Activated CD8-positive, alpha-beta memory T cell treated with anti-CD3 and anti-CD28 coated beads, Interleukin-2, amount 10 ng/mL, durations not matched to agents 7 days and 5 days (primary cell): ENCODE measurements at places on chromosomes 12 and 14. TPM values are rescaled to one million over a fixed set of nuclear protein-coding genes. Genes with fewer than 3 reads are reported as not detected.

DNA sequence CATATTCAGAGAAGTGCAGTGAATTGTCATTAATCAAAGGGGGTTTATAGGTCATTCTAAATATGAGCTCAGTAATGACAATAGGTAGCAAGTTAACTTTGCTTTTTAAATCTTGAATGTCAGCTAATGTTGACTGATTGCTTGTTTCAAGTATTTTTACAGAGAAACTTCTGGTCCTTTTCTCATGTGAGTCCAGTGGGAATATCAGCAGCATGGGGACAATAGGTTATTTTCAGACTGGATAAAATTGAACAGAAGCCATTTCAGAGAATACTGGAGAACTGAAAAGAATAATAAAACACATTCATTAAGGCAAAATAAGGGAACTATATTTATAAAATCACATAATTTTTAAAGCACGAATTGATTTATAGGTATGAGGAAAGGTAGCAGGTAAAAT lies 78.7 kb downstream of the FUT8 start:
- H3K4me3 ChIP-seq: no peak overlapping the region
- H3K27me3 ChIP-seq: no peaks in the 10 kb centered on the region
- no peak for DNase-seq
- H3K4me1 ChIP-seq: peaks cover 20% of the 10 kb centered on the region

DNA sequence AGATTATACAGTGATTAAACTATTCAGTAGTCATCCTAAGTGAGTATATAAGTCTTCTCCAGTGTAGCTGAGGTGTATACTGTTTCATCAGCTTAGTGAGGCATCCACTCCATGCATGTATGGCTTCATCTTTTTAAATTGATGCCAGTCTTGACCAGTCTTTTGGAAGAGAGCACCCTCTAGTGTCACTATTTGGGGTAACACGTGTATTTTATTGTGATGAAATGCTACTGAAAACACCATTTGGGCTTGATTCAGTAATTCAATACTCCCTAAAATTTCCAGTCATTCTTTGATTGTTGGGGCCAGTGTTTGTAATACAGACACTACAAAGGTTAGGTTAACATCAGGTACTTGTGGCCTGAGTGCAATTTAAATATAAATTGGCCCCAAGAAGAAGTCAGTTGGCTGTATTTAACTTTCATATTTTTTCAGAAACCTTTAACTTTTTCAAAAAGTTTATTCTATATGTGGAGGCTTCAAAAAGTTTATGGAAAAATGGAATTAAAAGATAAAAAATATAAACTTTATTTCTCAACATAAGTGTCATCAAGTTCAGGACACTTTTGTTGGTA lies 35.3 kb downstream of the MIPOL1 start:
- no peak overlapping the region for H3K27ac ChIP-seq
- no peaks in the 10 kb centered on the region for H3K27me3 ChIP-seq
- H3K4me3 ChIP-seq: no peak overlapping the region
- DNase-seq: no peak
- H3K4me1 ChIP-seq: no peaks in the 10 kb centered on the region

- H3K4me3 ChIP-seq: no peak overlapping the region
- no peaks in the 10 kb centered on the region for H3K27me3 ChIP-seq
- H3K27ac ChIP-seq: no peak overlapping the region
- H3K4me1 ChIP-seq: peaks cover 62% of the 10 kb centered on the region
- peaks cover 56% of the 10 kb centered on the region for H3K36me3 ChIP-seq
These were observed 18.8 kb downstream of the GNG2 start for GRCh38 chr14:51879170-51879569.

GRCh38 chr14:45144658-45145057 lies 8.9 kb downstream of the FANCM start:
- H3K36me3 ChIP-seq: peaks cover 21% of the 10 kb centered on the region
- H3K27ac ChIP-seq: no peak overlapping the region
- H3K27me3 ChIP-seq: no peaks in the 10 kb centered on the region
- no peak for DNase-seq
- no peak overlapping the region for H3K4me3 ChIP-seq
- H3K4me1 ChIP-seq: peaks cover 16% of the 10 kb centered on the region

GRCh38 chr12:30996255-30996654 lies 69.7 kb downstream of the TSPAN11 start:
- no peaks in the 10 kb centered on the region for H3K36me3 ChIP-seq
- no peaks in the 10 kb centered on the region for H3K4me1 ChIP-seq
- no peak overlapping the region for H3K4me3 ChIP-seq
- no peaks in the 10 kb centered on the region for H3K27me3 ChIP-seq
- H3K27ac ChIP-seq: no peak overlapping the region

DNA sequence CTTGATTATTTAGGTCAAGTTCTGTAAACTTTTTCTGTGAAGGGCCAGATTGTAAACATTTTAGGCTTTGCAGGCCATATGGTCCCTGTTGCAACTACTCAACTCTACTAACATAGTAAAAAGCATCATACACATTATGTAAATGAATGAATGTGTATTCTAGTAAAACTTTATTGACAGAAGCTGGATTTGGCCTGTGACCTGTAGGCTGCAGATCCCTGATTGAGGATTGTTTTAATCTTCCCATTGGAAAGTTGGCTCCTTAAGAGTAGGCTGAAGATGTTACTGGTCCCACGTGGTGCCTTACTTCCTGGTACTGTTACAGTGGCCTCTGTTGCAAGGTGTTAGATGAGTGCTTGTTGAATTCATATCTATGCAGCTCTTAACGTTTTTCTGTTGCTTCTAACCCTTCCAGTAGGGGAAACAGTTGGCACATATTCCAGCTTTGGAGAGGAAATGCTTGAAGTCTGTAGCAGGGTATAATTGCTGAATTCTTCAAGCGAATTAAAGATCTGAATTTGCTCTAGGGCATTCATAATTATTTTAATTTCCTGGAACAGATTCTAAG lies 133.6 kb upstream of the DNM1L start:
- H3K4me1 ChIP-seq: no peaks in the 10 kb centered on the region
- no peaks in the 10 kb centered on the region for H3K36me3 ChIP-seq

- no peaks in the 10 kb centered on the region for H3K36me3 ChIP-seq
- no peak for DNase-seq
- no peaks in the 10 kb centered on the region for H3K27me3 ChIP-seq
These were observed 131.8 kb downstream of the KITLG start for GRCh38 chr12:88448337-88448915.

DNA sequence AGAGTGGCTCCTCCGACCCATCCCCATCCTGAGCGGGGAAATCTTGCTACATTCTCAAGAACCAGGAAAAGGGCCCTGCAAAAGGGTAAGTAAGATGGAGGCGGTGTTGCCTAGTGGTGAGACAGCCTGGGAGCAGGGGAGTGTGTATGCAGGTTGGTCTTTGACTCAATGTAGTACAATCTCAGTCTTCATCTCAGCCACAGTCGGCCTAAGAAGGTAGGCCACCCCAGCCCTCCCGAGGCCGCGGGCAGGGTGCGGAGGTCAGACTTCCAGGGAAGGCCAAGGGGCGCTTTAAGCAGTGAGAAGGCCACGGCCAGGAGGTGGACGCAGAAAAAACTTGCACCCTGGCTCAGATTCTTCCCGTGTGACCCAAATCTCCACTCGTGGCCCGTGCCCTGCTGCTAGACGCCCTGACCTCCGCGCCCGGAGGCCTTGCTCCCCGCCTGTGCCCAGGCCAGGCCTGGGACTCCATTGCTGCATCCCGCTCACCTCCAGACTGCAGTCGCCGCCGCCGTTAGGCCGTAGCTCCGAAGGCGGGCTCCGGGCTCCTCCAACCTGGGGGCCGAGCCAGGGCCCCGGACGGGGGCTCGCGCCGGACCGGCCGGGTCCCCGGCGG lies 435 bp downstream of the FOXM1 start:
- H3K36me3 ChIP-seq: peaks cover 53% of the 10 kb centered on the region
- H3K27ac ChIP-seq: peak overlapping the region; percentile 89
- no peaks in the 10 kb centered on the region for H3K27me3 ChIP-seq
- peaks cover 51% of the 10 kb centered on the region for H3K4me1 ChIP-seq

DNA sequence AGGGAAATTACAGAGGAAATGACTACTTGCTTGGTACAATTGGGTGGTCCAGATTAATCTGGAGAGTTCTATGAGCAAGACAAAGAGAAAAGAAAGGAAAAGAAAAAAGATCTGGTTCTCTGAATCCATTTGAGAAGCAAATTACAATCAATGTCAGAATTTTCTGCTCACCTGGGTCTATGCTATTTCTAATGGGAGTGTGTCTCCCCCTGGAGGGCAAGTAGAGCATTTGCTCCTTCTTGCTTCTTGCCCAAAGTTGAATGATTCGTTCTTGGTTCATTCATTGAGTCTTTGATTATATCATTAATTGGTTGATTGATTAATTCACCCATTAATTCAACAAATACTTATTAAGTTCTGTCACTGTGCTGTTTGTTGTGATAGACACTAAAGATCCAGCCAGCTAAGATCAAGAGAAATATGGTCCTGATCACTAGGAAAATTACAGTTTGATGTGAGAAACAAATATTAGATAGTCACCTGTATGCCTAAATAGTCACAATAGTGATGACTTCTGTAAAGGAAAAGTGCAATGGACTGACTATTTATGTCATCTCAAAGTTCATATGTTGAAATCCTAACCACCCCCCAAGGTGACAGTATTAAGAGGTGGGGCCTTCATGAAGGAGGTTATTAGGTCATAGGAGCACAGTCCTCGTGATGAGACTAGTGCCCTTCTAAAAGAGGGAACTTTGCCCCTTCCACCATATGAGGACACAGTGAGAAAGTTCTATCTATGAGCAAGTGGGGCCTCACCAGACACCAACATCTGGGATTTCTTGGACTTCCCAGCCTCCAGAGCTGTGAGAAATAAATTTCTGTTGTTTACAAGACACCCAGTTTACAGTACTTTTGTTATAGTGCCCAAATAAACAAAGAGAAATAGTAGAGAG lies 8.0 kb upstream of the ASB8 start:
- no peak overlapping the region for H3K27ac ChIP-seq
- peak; percentile 61 for DNase-seq
- H3K27me3 ChIP-seq: peaks cover 14% of the 10 kb centered on the region
- H3K4me1 ChIP-seq: peaks cover 1% of the 10 kb centered on the region
- H3K36me3 ChIP-seq: no peaks in the 10 kb centered on the region

- H3K36me3 ChIP-seq: peaks cover 1% of the 10 kb centered on the region
- H3K4me1 ChIP-seq: peaks cover 38% of the 10 kb centered on the region
- no peak overlapping the region for H3K27ac ChIP-seq
- no peaks in the 10 kb centered on the region for H3K27me3 ChIP-seq
These were observed 24.4 kb upstream of the TC2N start for GRCh38 chr14:91891721-91892220.

DNA sequence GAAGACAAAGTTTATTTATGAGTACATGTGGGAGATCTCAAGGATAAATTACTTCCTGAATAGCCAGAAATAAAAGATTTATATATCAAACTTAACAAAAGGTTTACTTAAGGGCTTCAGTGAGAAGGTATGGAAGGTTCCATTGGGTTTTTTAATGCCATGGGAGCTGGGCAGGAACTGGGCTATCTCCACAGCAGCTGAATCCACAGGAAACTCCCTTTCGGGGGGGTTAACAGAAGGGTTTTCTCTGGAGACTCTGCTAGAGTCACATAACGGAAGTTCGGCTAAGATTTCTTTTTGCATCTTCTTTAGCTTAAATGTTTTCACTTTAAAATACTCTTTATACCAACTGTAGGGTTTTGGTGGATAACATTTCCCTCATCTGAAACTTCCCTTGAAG lies 113.5 kb downstream of the UNC79 start:
- no peaks in the 10 kb centered on the region for H3K36me3 ChIP-seq
- no peak overlapping the region for H3K27ac ChIP-seq
- H3K27me3 ChIP-seq: peaks cover 36% of the 10 kb centered on the region
- no peak overlapping the region for H3K4me3 ChIP-seq
- H3K4me1 ChIP-seq: no peaks in the 10 kb centered on the region
- DNase-seq: no peak

The RAD9B gene
- 2.2 TPM for total RNA-seq

The NANOG gene
- total RNA-seq: not detected

The FIGNL2 gene
- total RNA-seq: 0.40 TPM

The MYO1A gene
- 0.82 TPM for total RNA-seq

The LIN7A gene
- not detected for total RNA-seq

The PPP1R1A gene
- not detected for total RNA-seq

The DPPA3 gene
- not detected for total RNA-seq

The KRT77 gene
- not detected for total RNA-seq

The SRRM4 gene
- total RNA-seq: not detected

The KRT81 gene
- total RNA-seq: 0.30 TPM

The EIF2S3B gene
- 0.87 TPM for total RNA-seq

The TMED10 gene
- 129 TPM for total RNA-seq

The CCDC38 gene
- total RNA-seq: 0.50 TPM
